CD4-positive, alpha-beta T cell treated with Interleukin-2 at 100 ng/mL for 4 hours (primary cell): ENCODE measurements at places on chromosomes 7 and 10.

- no peak for DNase-seq
Measured at GRCh38 chr7:151225948-151226510, 976 bp downstream of the ABCF2 start.

- no peak for DNase-seq
Measured at GRCh38 chr7:22662036-22662435, 65.0 kb upstream of the IL6 start.

DNA sequence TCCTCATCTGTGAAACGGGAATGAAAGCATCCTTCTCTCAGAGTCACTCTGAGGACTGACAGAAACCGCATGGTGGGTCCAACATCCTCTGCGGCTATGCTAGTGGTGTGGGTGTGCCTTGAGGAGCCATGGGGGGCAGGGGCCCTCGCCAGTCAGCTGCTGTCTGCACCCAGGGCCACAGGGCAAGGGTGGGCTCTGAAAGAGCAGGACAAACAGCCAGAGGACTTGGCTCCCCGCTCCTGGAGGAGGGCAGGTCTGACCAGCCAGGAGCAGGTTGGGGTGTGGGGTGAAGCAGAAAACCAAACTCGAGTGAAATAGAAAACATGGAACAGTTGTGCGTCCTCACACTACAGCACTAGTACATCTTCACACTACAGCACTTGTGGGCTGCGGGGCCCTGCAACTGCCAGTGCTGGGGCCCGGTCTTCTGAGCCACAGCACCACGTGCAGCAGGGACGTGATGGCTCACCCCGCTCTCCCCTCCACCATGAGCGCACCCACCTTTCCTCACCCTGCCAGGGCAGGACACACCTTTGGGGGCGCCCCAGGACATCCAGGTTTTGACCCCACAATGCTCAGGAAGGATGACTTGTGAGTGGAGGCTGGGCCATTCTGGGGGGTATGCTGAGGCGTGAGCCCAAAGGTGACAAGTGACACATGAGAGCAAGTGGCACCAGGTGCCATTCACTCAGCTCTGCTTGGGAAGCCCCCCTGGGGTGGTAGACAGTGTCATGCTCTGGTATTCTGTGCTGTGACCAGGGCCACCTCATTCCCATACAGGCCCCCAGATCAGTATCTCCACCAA lies 96.1 kb upstream of the RET start:
- no peak for DNase-seq

DNA sequence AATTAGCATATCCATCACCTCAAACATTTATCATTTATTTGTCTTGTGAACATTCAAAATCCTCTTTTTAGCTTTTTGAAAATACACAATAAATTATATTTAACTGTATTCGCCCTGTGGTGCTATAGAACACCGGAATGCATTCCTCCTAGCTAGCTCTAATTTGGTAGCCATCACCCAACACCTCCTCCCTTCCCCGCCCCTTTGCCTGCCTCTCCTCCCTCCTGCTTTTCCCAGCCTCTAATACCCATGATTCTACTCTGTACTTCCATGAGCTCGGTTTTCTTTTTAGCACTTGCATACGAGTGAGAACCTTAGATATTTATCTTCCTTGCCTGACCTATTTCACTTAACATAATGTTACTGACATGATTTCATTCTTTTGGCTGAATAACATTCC lies 80.1 kb downstream of the ANKRD26 start:
- no peak for DNase-seq

DNA sequence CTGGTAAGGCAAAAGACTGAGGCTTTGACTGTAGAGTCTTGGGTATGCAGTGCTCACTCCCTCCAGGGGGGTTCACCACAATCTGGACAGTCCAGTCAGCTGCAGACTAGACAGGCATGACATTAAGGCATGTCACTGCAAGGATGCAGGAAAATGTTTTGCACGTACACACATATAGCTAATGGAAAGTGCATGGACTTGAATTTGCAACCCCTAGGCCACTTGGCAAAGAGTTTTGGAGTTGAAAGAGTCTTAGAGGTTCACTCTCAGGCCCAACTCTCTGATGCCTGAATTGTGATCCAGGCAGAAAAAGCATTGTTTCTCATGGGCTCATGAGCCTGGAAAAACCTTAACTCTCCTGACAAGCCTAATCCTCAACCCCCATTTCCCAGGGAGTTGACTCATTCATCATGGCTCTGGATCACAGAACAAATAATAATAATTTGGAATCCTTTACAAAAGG lies 51.9 kb downstream of the LAMB4 start:
- no peak for DNase-seq

DNA sequence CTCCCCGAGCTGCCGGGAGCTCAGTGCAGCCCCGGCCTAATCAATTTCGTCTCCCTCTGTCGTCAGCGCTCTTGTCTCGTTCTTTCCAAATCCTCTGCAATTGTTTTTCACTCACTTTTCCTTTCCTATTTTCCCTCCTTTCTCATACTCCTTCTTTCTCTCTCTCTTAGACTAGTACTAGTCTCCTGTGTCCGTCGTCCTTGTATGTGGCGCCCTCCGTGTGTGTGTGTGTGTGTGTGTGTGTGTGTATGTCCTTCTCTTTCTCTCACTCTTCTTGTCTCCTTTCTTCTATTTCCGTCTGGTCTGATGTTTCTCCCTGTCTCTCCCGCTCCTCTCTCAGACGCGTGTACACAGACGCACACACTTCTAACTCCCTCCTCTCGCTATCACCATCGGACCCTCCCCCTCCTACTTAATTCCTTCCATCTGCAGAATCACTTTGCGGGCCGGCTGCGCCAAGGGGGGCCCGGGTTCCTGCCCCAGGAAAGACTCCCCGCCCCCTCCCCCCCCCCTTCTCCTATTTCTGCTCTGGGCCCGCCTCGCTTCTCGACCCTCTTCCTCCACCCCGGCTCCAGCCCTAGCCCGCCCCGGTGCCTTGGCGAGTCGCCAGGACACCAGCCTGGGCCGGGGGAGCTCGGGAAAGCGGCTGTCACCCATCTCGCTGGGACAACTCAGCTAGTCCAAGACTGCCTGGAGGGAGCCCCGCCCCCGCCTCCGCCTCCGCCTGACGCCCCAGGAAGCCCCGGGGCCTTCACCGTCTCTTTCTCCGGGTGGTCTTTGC lies 743 bp upstream of the ZCCHC24 start:
- no peak for DNase-seq

- DNase-seq, result no peak
Measured at GRCh38 chr7:81284576-81284975, 365.7 kb upstream of the SEMA3C start.

GRCh38 chr7:120792091-120792860 lies 65.7 kb downstream of the TSPAN12 start:
- DNase-seq, result peak; percentile 50

- no peak for DNase-seq
Measured at GRCh38 chr10:75002967-75003594, 108.4 kb upstream of the SAMD8 start.

DNA sequence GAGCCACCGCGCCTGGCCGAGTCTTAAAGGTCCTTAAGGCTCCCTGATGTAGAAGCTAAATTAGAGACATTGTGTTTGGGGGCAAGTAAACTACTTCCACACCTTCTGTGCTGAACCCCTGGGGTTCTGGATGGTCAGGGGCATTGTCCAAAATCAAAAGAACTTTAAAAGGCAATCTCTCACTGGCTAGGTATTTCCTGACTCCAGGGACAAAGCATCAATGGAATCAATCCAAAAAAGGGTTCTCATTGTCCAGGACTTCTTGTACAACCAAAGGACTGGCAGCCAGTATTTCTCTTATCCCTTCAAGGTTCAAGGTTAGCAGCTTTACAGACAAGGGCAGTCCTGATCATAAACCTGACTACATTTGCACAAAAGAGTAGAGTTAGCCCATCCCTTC lies 24.0 kb downstream of the SRPK2 start:
- DNase-seq, result no peak

- DNase-seq, result peak; percentile 60
Measured at GRCh38 chr7:29285444-29285793, 90.8 kb downstream of the CHN2 start.

DNA sequence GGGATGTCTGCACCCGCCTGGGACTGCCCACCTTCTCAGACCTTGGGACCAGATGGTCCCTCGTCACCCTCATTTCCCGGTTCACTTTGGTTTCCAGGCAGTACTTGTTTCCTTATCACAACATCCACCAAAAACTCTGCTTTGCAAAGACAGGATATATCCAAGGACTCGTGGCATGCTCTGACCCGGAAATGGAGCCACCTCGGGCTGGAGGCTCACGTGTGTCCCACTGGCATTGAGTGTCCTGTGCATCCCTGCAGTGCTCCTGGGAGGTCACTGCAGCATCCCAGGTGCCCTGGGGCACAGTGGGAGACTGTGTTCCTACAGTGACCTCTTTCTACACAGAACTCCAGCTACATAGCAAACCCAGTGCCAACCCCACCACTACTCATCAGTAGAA lies 611.9 kb upstream of the FOXK1 start:
- DNase-seq, result no peak

GRCh38 chr7:4631380-4632179 lies 50.5 kb upstream of the FOXK1 start:
- DNase-seq, result no peak

DNA sequence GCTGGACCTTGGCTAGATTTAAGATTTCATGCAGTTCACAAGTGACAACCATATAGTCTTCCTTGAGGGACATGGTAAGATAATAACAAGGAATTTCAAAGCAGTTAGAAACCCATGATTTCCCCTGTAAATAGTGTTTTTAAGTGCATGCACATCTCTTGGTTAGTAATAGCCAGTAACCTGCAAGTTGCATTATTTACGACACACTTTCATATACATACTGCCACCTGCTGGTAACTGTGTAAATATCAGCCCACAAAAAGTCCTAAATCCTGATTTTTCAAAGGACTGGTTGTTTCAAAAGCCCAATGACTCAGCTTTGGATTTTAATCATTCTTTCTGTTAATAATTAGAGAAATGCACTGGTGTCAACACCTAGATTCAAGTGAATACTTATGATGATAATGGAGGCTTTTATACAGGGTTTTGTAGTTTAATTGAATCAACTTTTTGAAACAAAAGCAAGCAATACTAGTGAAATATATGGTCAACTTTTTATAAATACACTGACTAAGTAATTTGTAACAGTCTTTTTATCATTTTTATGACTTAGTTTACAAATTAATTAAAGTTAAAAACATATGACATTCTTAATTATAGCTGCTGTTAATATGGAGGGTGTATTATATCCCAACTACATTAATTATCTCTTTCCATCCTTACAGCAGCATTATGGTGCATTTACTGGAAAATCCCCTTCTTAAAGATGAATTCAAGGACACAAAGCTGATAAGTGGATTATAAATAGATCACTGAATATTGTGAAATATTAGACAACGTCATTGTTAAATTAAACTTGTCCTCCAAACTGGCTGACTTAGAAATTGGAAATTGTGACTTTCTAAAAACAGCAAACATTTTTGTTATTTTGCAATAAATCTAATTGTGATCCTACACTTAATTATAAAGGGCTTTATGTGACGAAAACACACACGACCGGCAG lies 367.7 kb upstream of the SEMA3D start:
- DNase-seq, result peak; percentile 12

- DNase-seq, result no peak
Measured at GRCh38 chr10:86644794-86645445, 9.4 kb upstream of the OPN4 start.

GRCh38 chr7:2934211-2934731 lies 90.2 kb upstream of the GNA12 start:
- DNase-seq, result no peak

DNA sequence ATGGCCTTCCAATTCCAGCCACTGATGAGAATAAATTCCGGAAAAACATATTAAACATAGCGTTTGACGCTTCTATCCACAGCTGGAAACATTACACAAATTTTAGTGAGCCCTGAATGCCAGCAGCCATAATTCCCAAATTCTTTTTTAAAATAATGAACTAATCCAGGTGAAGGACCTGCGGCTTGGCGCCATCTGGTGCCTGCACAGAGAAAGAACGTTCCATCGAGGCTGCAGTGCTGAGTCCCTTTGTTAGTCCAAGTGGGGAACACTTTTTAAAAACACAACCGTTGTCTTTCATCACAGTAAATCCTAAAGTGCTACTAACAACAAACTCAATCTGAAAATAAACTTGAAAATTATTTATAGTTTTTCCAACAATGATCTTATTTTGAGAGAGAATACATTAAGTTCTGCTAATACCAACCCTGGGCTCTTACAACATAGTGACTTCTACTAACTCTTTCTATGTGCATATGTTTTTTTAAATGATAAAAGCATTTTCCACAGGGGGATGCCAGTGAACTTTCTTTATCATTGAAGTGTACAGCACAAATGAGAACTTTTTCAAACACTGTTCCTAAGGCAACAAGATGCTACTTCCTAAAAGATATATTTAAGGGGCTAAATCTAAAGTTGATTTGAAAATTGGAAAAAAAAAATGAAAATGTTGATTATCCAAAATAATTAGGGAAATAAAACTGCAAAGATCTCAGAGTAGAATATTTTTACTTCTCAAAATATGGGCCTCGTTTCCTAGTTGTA lies 166.9 kb upstream of the RNF32 start:
- DNase-seq, result no peak

- no peak for DNase-seq
Measured at GRCh38 chr10:33041783-33042437, 83.9 kb upstream of the ITGB1 start.

- peak; percentile 8 for DNase-seq
Measured at GRCh38 chr10:31320550-31321211, 1.7 kb downstream of the ZEB1 start.

- no peak for DNase-seq
Measured at GRCh38 chr10:246431-246830, 111.2 kb downstream of the ZMYND11 start.

GRCh38 chr10:75030371-75030770 lies 81.1 kb upstream of the SAMD8 start:
- DNase-seq, result no peak

GRCh38 chr10:130472236-130472635 lies 336.0 kb downstream of the GLRX3 start:
- DNase-seq, result no peak

- DNase-seq, result peak; percentile 91
Measured at GRCh38 chr7:150420987-150421674, 29.3 kb upstream of the GIMAP8 start.

- DNase-seq, result no peak
Measured at GRCh38 chr10:131549116-131549515, 237.6 kb upstream of the TCERG1L start.

- no peak for DNase-seq
Measured at GRCh38 chr10:80407812-80408241, 524 bp upstream of the PRXL2A start.

DNA sequence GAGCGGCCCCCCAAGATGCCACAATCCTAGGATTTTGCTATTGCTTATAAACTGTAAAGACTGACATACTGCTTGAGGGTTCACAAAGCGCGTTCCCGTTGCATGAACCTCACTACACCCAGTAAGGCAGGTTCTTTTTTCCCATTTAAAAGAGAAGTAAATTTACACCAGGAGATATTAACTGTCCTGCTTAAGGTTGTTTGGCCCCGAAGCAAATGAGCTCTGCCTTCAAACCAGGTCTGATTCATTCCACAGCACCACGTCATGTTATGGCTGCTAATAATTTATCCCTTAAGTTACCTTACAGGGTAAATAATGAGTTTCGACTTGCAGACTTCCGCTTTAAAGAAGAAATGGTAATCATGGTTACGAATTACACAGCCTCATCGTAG lies 559 bp upstream of the FKBP14 start:
- peak; percentile 66 for DNase-seq

GRCh38 chr7:28064437-28064836 lies 116.2 kb downstream of the JAZF1 start:
- DNase-seq, result no peak

GRCh38 chr10:60258429-60258797 lies 131.3 kb downstream of the ANK3 start:
- DNase-seq, result no peak
